ENCODE measurements at places on chromosomes 3 and 15.

DNA sequence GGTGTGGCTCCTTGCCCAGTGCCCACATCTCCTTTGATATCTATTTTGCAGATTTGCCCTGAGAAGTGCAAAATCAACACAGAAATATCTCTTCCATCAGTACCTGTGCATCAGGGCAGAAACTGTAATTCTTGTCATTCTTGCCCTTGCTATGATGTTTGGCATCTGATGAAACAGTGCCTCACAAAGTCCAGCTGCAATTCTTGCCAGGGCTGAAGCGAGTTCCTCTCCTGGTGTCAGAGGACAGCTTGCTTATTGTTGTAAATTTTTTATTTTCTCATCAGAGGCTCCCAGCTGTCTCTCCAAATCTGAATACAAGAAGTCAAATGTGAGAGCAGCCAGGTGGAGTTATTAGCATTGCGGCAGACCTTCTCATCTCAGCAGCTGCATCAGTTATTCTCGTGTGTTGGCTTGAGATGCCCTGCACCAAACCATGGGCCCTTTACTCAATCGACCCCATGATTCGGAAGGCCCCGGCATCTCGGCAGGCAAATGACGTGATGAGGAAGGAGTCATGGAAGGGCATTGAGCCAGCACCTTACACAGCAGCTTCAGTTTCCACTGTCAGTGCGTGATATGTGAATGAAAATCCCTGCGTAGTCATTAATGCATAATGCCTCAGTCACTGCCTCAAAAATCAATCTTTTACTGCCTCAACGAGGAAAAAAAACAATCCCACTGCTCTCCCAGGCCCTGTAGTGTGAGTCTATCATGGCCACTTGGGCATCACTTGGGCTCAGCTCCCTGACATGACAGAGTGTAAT lies 93.4 kb downstream of the CCNL1 start:
- no peak for DNase-seq

DNA sequence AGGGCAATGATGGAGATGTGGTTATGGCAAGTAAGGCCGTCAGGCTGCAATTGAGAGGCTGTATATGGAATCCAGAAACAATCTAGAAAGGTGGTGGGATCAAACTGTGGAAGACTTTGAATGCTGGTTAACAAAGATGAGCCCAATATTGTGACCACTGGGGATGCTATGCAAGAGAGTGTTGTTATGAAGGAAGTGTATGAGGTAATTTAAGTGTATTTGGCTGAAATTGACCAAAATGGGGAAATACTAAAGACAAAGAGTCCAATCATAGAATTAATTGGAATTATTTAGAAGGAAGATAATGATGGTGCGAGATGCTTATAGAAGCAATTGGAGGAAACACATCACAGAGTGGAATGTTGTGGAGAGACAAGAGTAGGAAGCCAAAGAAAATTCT lies 24.5 kb downstream of the BTLA start:
- no peak for DNase-seq

- no peak for DNase-seq
Measured at GRCh38 chr3:102980355-102980696, 545.5 kb downstream of the ZPLD1 start.

DNA sequence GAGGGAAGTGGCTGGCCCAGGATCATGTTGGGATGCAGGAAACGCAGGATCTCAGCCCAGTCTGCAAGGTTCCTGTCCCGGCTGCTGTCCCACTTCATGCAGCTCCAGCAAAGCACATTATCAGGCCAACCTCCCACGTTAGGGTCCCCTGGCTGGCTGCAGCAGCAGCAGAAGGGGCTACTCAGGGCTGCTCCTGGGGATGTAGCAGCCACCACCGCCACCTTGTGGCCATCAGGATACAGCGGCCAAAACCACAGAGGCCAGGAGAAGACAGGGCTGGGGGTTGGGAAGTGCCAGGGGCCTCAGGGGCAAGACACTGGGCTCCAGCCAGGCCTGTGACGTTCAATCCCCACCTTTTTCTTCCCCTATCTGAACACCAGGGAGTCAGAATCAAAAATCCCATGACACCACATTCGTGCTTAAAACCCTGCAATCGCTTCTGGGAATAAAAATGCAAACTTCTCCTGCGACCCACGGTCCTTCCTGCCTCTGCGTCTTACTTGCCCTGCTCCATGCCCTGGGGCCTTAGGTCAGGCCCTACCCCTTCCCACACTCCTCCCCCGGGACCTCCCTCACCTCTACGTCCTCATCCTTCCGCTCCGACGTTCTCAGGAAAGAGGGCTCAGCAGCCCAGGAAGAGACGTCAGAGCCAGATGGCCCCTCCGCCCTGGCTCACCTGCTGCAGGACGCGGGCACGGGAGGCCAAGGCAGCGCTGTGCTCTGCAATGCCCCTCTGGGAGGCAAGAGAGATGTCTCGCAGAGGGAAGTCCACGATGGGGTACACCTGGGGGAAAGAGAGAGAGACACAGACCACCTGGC lies 21.5 kb downstream of the SSUH2 start:
- DNase-seq: peak; percentile 90

DNA sequence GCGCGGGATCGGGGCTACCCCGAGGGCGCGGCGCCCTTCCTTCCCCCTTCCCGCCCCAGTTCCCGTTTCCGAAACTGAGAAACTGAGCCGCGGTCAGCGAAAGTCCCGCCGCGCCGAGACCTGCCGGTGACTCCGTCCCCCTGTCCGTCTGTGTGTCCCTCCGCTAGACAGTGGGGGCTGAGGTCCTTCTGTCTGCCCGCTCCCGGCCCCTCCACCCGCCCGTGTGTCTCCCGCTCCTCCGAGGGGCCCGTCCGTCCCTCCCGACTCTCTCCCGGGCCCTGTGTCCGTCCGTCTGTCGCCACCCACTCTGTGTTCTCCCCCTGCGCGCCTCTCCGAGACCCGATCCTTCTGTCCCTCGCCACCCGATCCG lies 426 bp downstream of the PRKCD start:
- DNase-seq: peak; percentile 67

DNA sequence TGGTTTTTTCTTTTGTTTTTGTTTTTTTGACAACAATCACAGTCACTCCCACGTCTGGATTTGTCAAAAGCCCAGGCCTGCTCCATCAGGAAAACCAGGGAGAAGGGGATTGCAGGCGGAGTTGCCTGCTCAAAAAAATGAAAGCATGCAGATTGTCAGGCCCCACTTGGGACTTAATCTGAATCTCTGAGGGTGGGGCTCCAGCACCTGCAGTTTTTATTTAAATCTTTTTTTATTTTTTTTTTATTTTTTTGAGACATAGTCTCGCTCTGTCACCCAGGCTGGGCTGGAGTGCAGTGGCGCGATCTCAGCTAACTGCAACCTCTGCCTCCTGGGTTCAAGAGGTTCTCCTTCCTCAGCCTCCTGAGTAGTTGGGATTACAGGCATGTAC lies 140.9 kb downstream of the FOXP1 start:
- no peak for DNase-seq

DNA sequence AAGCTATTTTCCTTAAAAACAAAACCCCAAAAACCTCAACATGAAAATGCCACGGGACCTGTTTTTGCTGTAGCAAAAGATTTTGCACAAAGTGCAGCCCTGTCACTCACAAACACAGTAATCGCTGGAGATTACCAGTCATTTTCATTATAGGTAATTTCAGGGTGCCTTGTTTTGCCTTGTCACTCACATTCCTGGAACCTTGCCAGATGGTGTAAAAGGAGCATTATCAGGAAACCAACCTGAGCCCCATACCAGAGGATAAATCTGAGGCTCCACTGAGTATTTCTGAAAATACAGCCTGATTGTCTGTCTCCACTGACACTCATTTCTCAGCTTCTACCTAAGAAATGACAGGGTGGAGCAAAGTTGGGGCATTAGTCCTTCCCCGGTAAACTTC lies 791.3 kb upstream of the LMCD1 start:
- no peak for DNase-seq

- DNase-seq: no peak
Measured at GRCh38 chr3:58711871-58712270, 45.3 kb upstream of the FAM3D start.

- DNase-seq: peak; percentile 26
Measured at GRCh38 chr3:179175358-179175757, 27.2 kb downstream of the PIK3CA start.

DNA sequence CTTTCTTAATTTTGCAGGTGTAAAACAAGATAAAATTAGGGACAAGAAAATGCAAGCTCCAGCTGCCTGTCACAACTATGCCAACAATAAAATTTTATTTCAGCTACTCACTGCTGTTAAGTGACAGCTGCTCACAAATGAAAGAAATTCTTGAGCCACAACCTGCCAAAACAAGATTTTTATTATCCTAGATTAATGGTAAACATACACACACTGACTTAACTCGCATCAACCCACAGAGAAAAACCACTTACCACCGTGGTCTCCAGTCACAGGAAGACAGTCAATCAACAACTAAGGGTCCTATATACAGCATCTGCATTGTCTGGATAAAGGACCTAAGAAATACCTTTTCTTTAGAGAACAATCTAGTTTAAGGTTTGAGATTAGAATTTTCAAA lies 31.3 kb downstream of the EFL1 start:
- no peak for DNase-seq

- peak; percentile 58 for DNase-seq
Measured at GRCh38 chr3:98563661-98564281, 29.6 kb downstream of the CPOX start.

GRCh38 chr3:171556148-171556547 lies 95.9 kb upstream of the TNIK start:
- DNase-seq: no peak

GRCh38 chr3:41464401-41464800 lies 265.1 kb downstream of the CTNNB1 start:
- no peak for DNase-seq

- DNase-seq: no peak
Measured at GRCh38 chr3:28326458-28326926, 22.0 kb upstream of the ZCWPW2 start.

DNA sequence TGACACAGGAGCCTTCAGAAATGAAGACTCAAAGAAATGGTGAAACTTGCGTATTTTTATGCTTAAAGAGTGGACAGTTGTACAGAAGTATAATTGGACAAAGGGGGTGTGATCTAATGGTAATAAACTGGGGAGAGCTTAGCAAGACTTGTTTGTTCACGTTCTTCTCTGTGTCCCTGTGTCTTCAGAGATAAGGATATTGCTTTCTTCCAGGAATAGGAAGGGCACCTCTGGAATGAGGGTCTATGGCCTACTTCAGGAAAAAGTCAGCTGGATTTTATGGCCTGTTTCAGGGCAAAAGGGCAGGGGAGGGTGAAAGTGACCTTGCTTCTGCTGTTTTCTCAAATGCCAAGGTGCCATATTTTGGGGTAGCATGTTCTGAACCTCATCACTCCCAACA lies 4.5 kb upstream of the TOPAZ1 start:
- DNase-seq: no peak

GRCh38 chr3:31469385-31469784 lies 63.3 kb upstream of the STT3B start:
- DNase-seq: no peak

DNA sequence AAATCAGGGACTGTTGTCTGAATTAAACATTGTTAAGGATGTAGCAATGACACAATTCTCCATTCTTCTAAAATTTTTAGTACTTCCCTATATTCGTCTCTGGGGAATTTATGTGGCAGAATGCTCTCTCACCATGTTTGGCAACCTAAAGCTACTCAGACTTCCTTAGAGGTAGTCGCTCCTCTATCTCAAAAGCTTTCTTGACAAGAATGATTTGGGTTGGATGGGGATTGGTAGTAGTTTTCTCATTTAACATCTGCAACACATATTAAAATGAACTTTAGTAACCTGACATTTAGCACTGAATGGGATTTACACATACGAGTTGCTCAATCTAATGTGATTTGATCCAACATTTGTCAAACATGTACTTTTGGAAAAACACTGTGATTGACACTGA lies 233.3 kb downstream of the RBMS3 start:
- peak; percentile 17 for DNase-seq

- no peak for DNase-seq
Measured at GRCh38 chr3:38468765-38469164, 15.1 kb downstream of the ACVR2B start.

DNA sequence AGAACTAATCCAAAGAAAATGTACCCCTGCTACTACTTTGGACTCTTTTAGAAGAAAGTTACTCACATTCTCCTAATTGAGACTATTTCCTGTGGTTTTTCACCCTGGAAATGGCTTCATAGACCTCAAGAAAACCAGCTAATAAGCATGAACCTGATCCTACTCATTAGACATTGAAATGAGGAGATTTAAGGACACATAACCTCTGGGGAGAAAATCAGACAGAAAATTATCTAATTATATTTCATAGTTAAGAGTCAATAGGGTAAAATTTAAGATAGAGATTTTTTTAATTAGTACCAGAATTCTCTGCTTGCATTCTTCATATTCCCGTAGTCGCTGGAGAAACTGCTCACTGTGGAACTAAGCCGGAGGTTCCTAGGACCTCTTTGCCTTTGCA lies 114.6 kb upstream of the ACP3 start:
- DNase-seq: no peak

GRCh38 chr15:27826902-27827714 lies 272.0 kb downstream of the OCA2 start:
- DNase-seq: peak; percentile 58

Data from GM03348 (cell line).